Osteocyte (in vitro differentiated cells): ENCODE measurements at places on chromosomes 12 and 14. TPM values are rescaled to one million over a fixed set of nuclear protein-coding genes. Genes with fewer than 3 reads are reported as not detected.

DNA sequence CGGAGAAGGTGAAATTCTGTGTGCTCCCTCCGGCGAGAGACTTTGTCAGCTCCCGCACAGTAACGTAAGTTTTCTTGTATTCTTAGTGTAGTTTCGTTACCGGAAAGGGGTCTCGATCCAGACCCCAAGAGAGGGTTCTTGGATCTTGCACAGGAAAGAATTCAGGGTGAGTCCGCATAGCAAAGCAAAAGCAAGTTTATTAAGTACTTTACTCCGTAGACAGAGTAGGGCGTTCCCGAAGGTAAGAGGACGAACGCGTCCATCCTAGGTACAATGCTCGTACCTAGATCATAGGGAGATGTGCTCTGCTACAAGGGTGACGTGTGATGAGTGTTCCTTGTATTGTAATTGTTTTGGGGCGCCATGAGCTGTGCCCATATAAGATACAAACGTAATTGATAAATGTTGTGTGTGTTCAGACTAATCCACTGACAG, 293 bp downstream of the IFI27L1 start:
- H3K27me3 ChIP-seq = no peaks in the 10 kb centered on the region
- peaks cover 40% of the 10 kb centered on the region for H3K4me1 ChIP-seq
- H3K4me3 ChIP-seq = peak overlapping the region; percentile 100
- no peak for DNase-seq
- H3K36me3 ChIP-seq = peaks cover 21% of the 10 kb centered on the region

DNA sequence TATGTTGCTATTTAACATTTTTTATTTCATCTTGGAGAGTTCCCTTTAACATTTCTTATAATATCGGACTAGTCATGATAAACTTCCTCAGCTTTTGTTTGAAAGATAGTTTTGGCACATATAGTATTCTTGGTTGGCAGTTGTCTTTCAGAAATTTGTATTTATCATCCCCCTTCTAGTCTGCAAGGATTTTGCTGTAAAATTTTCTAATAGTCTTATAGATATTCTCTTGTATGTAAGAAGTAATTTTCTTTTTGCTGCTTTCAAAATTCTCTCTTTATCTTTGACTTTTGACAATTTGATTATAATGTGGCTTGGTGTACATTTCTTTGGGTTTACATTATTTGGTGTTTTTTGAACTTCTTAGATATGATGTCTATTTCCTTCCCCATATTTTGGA, 116.0 kb upstream of the AVPR1A start:
- no peak overlapping the region for H3K27ac ChIP-seq
- H3K4me1 ChIP-seq = no peaks in the 10 kb centered on the region
- peaks cover 14% of the 10 kb centered on the region for H3K27me3 ChIP-seq

GRCh38 chr14:74712499-74713394, at the start of the genes AREL1 and FCF1:
Gene AREL1, minus strand, starts transcription at chr14:74713080. Its CDS starts 27,465 bp downstream, at chr14:74685615.
Gene FCF1, plus strand, starts transcription at chr14:74713144. Its CDS starts 54 bp downstream, at chr14:74713198.
- H3K27me3 ChIP-seq = no peaks in the 10 kb centered on the region
- H3K4me1 ChIP-seq = peaks cover 38% of the 10 kb centered on the region
- H3K36me3 ChIP-seq = peaks cover 13% of the 10 kb centered on the region
- peak within 1 kb of the TSS; percentile 95 for H3K27ac ChIP-seq

- H3K36me3 ChIP-seq = no peaks in the 10 kb centered on the region
- H3K4me1 ChIP-seq = no peaks in the 10 kb centered on the region
- DNase-seq = no peak
- H3K27ac ChIP-seq = no peak overlapping the region
- H3K4me3 ChIP-seq = no peak overlapping the region
- H3K27me3 ChIP-seq = peaks cover 19% of the 10 kb centered on the region
Measured at GRCh38 chr12:85441741-85442140, 161.7 kb downstream of the ALX1 start.

DNA sequence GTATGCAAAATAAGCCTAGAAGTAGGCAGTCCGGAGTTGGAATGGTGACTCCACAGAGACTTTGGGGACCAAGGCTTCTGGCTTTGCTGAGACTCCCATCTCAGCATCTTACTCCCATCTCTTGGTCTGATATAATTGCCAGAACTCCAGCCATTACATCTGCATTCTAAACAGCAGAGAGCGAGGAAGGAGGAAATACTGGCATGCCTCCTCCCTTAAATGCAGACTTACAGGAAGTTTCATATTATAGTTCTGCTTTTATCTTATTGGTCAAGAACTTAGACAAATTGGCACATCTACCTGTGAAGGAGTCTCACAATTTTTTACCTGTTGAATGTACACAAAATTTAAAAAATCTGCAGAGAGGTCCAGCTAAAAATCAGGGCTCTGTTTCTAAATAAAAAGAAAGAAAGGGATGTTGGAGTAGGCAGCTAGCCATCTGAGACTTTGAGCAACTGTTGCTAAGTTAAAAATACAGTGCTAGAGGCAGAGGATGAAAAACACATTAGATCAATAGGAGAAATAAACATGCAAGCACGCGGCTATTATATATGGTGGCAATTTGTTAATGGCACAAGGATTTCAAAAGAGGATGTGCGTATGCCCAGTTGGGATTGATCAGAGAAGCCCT, 209.9 kb upstream of the HMGA2 start:
- peaks cover 45% of the 10 kb centered on the region for H3K4me1 ChIP-seq
- H3K4me3 ChIP-seq = no peak overlapping the region
- H3K27me3 ChIP-seq = no peaks in the 10 kb centered on the region
- H3K36me3 ChIP-seq = no peaks in the 10 kb centered on the region

- no peak overlapping the region for H3K4me3 ChIP-seq
- H3K27me3 ChIP-seq = peaks cover 9% of the 10 kb centered on the region
- H3K36me3 ChIP-seq = no peaks in the 10 kb centered on the region
- peaks cover 27% of the 10 kb centered on the region for H3K4me1 ChIP-seq
Measured at GRCh38 chr12:54298904-54299303, 1.9 kb downstream of the NFE2 start.

CCDC177 gene
- not detected in 2 replicates for total RNA-seq

DNA sequence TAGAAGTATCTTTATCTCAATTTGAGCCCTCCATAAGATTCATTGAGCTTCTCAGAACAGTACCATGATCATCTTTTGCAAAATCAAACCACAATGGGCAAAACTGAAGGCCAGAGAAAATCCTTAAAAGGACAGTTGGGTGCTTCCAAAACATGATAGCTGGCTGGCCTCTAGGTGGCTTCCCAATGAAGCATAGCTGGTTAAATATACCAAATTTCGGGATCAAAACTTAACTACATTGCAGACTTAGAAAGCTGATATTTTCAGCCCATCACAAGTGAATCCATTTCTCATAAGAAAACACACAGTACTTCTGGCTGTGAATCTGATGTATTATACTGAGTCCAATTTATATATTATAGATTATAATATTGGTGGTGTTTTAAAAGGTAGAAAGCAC, 15.3 kb upstream of the PIK3C2G start:
- H3K27me3 ChIP-seq = peaks cover 9% of the 10 kb centered on the region
- H3K4me1 ChIP-seq = no peaks in the 10 kb centered on the region
- H3K27ac ChIP-seq = no peak overlapping the region
- no peak overlapping the region for H3K4me3 ChIP-seq

DNA sequence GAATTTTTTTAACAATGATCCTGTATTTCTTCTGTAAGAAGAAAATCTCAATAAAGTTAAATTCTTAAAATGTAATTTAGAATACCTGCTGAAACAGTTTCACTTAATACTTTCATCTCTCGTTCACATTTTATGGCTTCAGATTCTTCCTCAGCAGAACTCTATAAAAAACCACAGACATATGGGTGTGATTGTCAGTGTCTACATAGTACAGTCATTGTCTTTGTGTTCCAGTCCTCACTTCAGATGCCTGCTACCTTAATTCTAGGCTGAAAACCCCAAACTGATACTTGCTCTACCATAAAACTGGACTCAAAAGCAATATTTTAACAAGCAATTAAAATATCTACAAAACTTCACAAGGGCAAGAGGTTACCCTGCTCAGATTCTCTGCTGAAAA, 71.8 kb downstream of the DNAI7 start:
- DNase-seq = no peak
- peaks cover 6% of the 10 kb centered on the region for H3K4me1 ChIP-seq
- H3K4me3 ChIP-seq = no peak overlapping the region
- no peaks in the 10 kb centered on the region for H3K27me3 ChIP-seq

MUCL1 gene
- not detected in 2 replicates for total RNA-seq

DNA sequence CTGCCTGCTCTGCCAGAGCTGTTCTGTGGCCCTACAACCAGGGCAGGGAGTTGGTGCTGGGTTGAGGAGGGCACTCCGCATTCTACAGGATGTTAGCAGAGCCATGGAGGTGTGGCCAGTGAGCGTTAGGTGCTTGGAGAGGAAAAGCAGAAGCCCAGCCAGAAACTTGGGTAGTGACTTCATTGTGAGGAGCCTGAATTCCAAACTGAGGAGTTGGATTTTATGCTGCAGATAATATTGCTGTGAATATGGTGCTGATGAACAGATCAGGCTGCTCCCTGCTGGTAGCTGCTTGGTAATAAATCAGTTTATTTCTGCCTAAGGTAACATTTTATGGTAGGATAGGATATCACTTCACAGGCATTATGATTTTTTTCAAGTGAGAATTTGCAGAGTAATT, 7.1 kb upstream of the CCDC175 start:
- DNase-seq = no peak
- no peaks in the 10 kb centered on the region for H3K36me3 ChIP-seq
- H3K4me1 ChIP-seq = no peaks in the 10 kb centered on the region
- H3K27ac ChIP-seq = no peak overlapping the region

DDX54 gene
- 52.8 and 52.9 TPM in 2 replicates for total RNA-seq

MYH7 gene
- not detected in 2 replicates for total RNA-seq

AMHR2 gene
- not detected in 2 replicates for total RNA-seq

DNA sequence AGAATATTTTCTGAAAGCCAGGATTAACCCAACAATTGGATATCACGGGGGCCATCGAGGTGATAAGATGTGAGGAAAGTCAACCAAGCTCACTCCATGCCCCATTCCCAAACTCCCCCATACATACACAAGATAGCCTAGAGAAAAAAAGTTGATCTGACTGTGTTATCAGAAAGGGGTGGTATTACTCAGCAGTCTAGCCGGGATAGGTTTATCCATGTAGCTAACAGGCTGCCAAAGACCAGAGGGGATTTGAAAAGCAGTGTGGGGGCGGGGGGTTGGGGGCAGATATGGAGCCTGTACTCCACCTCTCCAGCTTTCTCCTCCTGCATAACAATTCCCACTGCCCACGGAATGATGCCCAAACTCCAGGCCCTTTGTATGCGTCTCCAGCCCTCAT, 13.2 kb upstream of the MAP1LC3B2 start:
- no peak overlapping the region for H3K27ac ChIP-seq
- H3K4me1 ChIP-seq = peaks cover 25% of the 10 kb centered on the region
- no peaks in the 10 kb centered on the region for H3K36me3 ChIP-seq
- DNase-seq = no peak

CACNA1C gene
- total RNA-seq = 59.1 and 67.4 TPM in 2 replicates

DNA sequence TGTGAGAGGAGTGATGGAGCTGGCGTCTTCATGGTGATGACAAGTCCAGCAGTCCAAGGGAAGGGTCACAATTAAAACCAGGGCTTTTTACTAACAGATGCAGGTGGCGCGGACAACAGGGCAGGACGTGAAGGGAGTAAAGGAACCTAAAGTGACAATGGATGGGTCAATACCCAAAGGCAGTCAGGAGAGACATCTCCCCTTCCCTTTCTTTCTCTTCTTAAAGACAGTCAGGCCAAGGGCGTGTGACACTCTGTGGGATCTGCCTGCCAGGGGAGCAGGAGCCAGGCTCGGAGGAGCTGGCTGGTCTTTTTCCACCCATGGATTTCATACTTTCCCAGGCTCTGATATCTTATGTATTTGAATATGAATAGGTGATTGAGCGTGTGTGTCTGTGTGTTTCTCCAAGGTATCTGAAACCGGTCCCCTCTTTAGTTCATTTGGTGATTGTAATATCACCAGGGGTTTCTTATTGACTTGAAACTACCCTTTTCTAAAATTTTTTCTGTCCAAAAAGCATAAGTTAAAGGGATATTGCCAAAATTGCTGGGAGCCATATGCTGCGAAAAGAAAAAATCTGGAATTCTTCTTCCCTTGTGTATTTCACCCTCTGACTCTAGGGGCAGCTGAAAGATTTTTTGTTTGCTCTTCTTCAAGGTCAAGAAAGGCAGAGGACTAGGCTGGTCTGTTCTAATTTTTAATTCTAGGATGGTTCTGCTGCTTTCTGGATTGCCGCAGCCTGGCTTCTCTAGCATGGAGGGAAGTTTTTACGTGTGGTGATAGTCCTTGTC, 61.8 kb downstream of the FBXL14 start:
- peaks cover 3% of the 10 kb centered on the region for H3K36me3 ChIP-seq
- H3K27ac ChIP-seq = peak overlapping the region; percentile 93
- no peaks in the 10 kb centered on the region for H3K27me3 ChIP-seq
- peak; percentile 46 for DNase-seq

KLHL33 gene
- total RNA-seq = 0.05 and 0.08 TPM in 2 replicates

HNF1A gene
- total RNA-seq = not detected in 2 replicates

DNA sequence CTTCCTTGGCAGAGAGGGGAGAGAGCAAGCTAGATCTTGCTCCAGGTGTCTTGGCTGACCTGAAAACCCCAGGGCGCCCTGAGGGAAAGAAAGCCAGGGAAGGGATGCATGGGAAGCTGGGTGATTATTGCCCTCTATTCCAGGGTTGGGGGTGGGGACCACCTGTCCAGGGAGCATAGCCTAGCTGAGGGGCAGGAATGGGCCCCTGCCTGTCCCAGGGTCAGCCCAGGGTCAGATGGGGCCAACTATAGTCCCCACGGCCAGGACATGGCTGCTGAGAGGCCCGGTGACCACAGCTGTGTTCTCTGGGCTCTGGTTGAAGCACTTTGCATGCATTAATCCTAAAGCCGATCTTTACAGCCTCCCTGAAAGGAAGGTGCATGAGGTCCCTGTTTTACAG, 30.1 kb upstream of the ZFP36L1 start:
- H3K27ac ChIP-seq = no peak overlapping the region
- H3K4me1 ChIP-seq = peaks cover 18% of the 10 kb centered on the region
- H3K4me3 ChIP-seq = no peak overlapping the region
- H3K36me3 ChIP-seq = no peaks in the 10 kb centered on the region

NRL gene
- 1.2 and 1.9 TPM in 2 replicates for total RNA-seq

- no peak overlapping the region for H3K4me3 ChIP-seq
- DNase-seq = no peak
- H3K27ac ChIP-seq = no peak overlapping the region
- peaks cover 3% of the 10 kb centered on the region for H3K4me1 ChIP-seq
Measured at GRCh38 chr12:121871467-121871866, 12.8 kb upstream of the HPD start.

- DNase-seq = no peak
- H3K4me1 ChIP-seq = no peaks in the 10 kb centered on the region
- H3K36me3 ChIP-seq = no peaks in the 10 kb centered on the region
- no peak overlapping the region for H3K27ac ChIP-seq
- H3K4me3 ChIP-seq = no peak overlapping the region
Measured at GRCh38 chr14:100782516-100783320, 43.2 kb upstream of the MEG3 start.

LRRK2 gene
- total RNA-seq = not detected in 2 replicates

- no peak for DNase-seq
- H3K27me3 ChIP-seq = no peaks in the 10 kb centered on the region
- H3K36me3 ChIP-seq = peaks cover 35% of the 10 kb centered on the region
- H3K4me3 ChIP-seq = no peak overlapping the region
- peaks cover 22% of the 10 kb centered on the region for H3K4me1 ChIP-seq
Measured at GRCh38 chr14:24376448-24377070, 8.6 kb downstream of the NFATC4 start.

DDN gene
- 0.08 and 0.26 TPM in 2 replicates for total RNA-seq

- peaks cover 15% of the 10 kb centered on the region for H3K36me3 ChIP-seq
- peaks cover 21% of the 10 kb centered on the region for H3K4me1 ChIP-seq
- DNase-seq = no peak
- no peaks in the 10 kb centered on the region for H3K27me3 ChIP-seq
- no peak overlapping the region for H3K4me3 ChIP-seq
Measured at GRCh38 chr14:50335389-50335788, 23.3 kb downstream of the DMAC2L start.
